ENCODE measurements at places on chromosomes 6 and 20.

- DNase-seq, result peak; percentile 57
Observed at GRCh38 chr6:108872141-108872557, 23.9 kb downstream of the ARMC2 start.

GRCh38 chr6:90938122-90938521 is 351.2 kb upstream of the MAP3K7 start:
- no peak for DNase-seq

DNA sequence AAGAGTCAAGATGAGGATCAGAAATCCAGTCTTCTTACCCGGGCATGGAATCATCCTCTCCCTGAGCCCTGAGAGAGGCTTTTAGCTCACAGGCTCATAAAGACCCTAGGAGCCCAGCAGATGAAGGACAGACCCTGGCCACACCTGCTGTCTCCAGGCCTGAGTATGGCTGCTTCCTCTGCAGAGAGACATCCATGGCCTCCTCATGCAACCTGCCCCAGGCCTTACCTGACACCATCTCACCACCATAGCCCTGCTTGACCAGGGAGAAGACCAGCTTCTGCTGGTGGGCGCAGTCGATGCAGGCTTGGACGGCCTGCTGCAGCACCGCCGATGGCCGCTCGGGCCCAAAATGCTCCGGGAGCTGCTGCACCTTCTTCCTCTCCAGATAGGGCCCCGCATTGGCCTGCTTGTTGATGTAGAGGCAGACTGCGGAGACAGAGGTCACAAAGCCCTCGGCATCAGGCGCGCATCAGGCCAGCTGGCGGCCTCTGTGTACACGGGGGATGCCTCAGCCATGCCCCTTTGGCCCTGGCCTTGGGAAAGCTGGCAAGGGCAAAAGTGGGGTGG is 77.6 kb downstream of the SCML4 start:
- no peak for DNase-seq

DNA sequence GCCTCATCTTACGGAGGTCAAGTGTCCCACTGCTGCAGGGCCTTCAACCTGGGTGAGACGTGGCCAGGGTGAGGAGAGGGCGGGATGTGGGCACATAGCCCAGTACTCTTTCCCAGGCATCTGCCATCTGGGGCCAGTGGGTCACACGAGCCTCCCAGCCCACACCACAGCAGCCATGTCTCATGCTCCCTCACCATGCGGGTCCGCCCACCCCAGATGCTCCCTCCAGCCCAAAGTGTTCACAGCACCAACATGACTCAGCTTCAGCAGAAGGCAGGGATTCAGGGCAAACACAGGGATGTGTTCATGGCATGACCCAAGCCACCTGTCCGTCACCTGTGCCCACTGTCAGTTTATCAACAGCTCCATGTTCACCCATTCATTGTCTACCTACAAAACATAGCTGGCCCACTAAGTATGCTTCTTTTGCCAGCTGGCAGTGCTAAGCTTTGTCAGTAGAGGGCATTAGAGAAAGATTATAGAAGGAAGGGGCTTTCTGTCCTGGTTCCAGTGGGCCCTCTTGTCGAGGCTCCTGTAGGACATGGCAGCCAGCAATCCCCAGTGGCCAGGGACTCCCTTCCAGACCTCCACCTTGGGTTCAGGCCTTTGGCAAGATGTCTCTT is 109.2 kb downstream of the FOXF2 start:
- DNase-seq, result no peak

- no peak for DNase-seq
Observed at GRCh38 chr6:148285205-148285604, 57.4 kb upstream of the SASH1 start.

DNA sequence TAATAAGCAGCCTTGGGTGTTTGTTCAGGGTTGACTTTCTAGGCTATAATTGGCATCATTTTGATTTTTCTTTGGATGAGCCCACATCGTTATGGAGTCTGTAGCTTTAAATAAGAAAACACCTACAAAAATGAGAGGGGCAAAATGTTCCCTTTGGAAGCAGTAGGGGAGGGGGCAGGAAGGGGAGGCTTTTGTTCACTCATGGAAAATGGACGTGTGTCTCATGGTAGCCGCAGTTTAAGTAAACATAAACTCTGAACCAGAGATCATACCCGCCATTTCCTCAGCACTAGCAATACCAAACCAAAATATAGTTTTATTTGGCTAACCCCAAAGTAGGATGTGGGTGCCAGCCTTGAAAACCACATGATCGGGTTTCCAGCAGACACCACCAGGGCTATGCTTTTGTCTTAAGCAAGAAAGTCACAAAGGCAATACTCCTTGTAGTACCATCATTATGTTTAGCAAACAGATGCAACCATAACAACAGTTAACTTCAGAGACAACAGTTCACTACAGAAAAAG is 572.5 kb upstream of the JAG1 start:
- no peak for DNase-seq

DNA sequence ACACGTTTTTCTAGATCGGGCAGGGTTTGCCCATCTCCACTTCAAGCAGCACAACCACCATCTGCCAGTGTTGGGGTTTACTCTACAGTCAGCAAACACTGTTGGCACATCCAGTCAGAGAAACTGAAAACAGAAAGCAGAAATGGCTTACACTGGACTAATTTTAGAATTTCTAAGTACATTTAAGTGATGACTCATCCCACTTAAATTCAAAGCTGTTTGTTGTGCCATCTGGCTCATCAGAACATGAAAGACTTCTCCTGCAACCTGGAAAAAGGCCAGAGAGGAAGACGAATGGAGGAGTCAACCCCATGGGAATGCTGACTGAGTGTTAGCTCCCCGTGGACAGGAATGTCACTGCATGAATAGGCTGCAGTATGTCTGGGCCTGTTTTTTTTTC is 21.8 kb downstream of the FAM209B start:
- no peak for DNase-seq

GRCh38 chr6:27251606-27252251 is 4.2 kb downstream of the PRSS16 start:
- DNase-seq, result peak; percentile 97

GRCh38 chr20:47304287-47304686 is 52.2 kb downstream of the ZMYND8 start:
- DNase-seq, result no peak

DNA sequence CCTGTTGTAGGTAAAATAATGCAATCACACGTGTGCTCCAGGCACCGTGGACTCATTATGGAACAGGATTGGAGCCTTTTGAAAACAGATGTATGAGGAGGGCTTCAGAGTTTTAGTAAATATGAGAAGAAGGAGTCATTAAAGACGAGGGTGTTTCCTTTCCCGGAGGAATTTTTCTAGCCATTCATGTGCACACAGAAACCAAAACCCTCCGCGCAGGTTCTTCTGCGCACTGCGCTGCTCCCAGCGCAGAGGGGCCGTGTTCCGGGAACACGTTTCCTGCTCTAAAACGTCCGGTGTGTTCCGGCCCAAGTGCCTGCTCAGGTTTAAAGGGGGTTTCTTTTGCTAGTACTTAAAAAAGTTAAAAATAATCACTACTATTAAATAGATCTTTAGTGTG is 11.6 kb downstream of the GPR31 start:
- DNase-seq, result no peak

DNA sequence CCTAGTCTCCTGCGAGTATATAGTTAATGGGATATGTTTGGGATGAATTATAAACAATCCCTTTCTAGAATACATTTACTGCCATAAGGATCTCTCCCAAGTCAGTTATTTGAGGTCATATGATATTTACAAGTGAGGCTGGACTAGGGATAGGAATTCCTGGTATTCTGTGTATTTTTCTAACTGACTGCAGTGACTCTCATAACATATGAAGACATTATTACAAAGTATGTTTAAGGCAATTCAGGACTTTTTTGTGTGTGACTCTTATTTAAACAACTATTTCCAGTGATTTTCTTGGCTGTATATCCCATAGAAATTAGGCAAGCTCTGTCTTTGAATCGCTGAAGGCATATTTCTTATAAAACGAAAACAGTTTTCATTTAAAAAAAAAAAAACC is 18.4 kb upstream of the TNFAIP3 start:
- DNase-seq, result no peak

DNA sequence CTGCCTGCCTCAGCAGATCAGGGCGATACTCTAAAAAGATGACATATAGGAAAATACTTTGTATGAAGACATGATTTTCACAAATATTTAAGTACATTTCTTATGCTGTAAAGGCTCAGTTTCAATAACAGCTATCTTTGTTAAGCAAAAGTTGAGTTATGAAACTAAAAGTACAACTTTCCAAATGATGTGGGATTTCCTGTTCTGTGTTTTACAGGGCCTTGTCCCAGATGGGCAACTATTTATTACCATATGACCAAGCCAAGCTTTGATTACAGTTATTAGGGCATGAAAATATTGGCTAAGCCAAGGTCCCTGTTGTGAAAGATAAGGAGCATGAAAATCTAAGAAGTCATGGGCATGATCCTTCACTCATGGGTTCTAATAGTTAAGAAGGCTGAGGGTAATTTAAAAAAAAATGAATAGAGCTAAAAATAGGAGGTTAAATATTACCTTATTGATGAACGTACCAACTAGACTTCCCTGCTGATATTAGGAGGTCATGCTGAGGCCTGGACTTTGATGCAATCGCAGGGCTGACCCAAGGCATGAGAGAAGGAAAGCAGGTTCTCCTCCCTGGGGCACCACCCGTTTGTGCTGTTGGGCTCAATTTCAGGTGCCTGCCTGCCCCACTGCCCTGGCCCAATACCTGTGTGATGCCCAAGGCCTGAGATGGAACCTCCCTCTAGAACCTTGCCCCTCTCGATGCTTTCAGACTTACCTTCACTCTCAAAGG is 294.4 kb upstream of the PRDM1 start:
- no peak for DNase-seq

DNA sequence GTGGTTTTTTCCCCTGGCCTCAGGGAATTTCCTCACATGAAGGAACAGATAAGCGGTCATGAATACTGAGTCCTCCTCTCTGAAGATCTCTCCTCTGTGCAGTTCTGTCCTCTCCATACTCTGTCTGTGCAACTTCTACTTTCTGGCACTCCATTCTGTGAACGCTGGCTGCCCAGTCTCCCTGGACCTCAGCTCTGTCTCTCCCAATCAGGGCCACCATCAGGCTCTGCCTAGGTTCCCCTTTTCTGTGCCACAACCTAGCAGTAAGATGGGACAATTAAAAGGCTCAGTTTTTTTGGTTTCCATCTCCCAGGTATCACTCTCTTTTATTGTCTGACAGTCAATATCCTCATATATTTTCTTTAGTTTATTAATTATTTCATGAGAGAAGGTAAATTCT is 4.8 kb upstream of the ADGB start:
- no peak for DNase-seq

DNA sequence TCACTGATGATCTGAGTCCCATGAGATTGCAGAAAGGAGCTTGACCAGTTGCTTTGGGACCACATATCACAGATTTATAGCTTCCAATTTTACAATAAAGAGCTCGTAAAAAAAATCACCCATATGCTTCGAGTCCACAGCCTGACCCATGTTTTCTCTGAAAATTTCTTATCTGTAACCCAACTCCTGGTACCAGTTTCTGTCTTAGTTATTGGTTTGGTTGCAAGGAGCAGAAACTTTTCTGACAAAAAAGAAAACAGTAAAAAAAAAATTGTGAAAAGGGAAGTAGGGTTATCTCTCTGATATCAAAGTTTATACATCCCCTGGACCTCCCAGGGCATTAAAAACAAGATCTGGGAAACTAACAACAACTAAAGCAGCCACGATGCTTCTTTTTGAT is 30.8 kb upstream of the BPIFA2 start:
- DNase-seq, result no peak

DNA sequence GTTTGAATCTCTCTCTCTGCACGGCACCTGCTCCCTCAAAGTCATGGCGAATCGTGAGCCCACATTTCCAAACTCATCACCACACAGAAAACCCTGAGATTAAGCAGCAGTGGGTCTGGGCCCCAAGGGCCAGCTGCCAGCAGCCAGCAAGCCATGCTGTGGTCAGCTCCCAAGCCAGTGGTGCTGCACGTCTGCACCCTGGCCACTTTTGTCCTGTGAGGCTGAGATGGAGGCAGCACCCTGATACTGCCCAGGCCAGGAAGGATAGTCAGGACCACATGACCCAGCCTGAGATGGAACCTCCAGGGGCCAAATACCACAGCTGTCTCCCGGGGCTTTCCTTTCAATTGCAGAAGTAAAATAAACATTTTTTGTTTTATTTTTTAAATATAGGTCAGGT is 93.9 kb downstream of the PRND start:
- no peak for DNase-seq

- DNase-seq, result no peak
Observed at GRCh38 chr6:14927398-14927797, 318.5 kb upstream of the JARID2 start.

- no peak for DNase-seq
Observed at GRCh38 chr20:9475456-9475855, 38.9 kb upstream of the LAMP5 start.

Data from neural progenitor cell (in vitro differentiated cells).